ENCODE measurements at places on chromosomes 6 and 20. TPM values are rescaled to one million over a fixed set of nuclear protein-coding genes. Genes with fewer than 3 reads are reported as not detected.

Gene SYTL3
- total RNA-seq: 45.2 TPM

Gene LINC00237
- total RNA-seq: not detected

Gene MOG
- not detected for total RNA-seq

Gene GPR63
- total RNA-seq: 2.2 TPM

Gene NRM
- total RNA-seq: 40.5 TPM

Gene TMC2
- total RNA-seq: not detected

Gene ARFGEF3
- total RNA-seq: 0.20 TPM

Gene PPP1R11
- total RNA-seq: 52.8 TPM

Gene PRND
- not detected for total RNA-seq

Gene OR2B6
- total RNA-seq: not detected

Gene TPBG
- total RNA-seq: not detected

Gene TRDN
- not detected for total RNA-seq
